ENCODE measurements at places on chromosomes 5 and 9.
A peak's percentile ranks its signal among the peaks of the same experiment; 100 is the strongest.

DNA sequence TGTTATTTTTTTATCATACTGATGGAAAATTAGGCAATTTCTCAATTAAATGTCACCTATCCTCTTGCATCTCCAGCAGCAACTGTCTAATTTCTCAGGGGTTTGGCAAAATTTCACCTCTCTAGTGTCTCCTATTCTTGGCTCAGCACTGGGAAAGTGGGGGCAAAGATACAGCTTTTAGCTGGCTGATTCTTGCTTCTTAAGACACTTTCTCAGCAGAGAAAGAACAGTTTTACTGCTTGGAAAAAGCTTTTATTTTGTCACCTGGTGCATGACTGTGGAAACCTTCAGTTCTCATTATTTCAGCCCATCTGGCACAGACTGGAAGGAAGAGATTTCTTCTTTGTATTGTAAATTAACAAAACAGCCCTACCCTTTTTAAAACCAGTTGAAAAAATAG lies 283.6 kb upstream of the SGCD start:
- DNase-seq = no peak

GRCh38 chr5:142149363-142149762 lies 40.8 kb downstream of the NDFIP1 start:
- DNase-seq = no peak

DNA sequence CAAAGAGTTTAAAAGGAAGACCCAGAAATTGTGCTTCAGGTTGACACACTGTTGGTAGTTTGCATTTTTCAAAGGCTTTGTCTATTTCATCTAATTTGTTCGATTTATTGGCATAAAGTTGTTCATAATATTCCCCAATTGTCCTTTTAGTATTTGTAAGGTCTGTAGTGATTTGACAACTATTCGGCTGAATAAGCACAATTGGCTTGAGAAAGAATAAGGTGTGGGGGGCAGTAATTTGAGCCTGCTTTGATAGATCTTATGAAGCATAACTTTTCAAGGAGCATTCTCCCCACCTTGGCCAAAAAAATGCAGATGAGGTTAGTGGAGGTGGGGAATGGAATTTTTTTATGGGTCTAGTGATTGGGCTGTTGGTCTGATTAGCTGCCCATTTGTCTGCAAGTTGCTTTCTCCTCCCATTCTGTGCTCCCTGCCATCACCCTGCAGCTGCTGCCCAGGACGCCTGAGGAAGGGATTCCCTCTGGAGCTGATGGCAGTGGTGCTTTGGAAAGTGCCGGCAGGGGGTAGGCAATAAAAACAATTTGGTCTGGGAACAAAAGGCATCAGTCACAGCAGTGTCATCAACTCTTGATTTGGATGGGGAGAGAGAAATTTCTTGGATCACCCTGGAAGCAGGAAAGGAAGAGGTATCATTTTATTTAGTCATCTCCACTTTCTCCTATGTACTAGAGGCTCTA lies 26.6 kb downstream of the WNT8A start:
- DNase-seq = no peak

DNA sequence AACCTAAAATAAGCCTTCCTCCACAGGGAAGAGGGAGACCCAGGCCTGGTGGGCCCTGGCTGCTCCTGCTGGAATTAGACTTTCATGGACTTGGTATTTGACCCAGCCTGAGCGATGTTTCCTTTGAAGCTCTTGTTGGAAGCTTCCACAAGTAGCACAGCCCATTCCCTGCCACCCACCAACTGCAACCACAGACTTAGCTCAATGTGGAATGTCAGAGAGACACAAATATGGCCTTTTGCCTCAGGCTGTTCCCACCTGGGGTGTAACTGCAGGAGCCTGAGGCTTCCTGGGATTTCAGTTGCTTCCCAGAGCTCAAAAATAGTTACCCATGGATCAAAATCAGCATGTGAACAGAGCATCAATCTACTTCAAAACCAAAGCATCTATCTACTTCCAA lies 70.3 kb upstream of the LHFPL2 start:
- no peak for DNase-seq

- DNase-seq = no peak
These were observed 23.6 kb upstream of the CEP72 start for GRCh38 chr5:588406-588995.

DNA sequence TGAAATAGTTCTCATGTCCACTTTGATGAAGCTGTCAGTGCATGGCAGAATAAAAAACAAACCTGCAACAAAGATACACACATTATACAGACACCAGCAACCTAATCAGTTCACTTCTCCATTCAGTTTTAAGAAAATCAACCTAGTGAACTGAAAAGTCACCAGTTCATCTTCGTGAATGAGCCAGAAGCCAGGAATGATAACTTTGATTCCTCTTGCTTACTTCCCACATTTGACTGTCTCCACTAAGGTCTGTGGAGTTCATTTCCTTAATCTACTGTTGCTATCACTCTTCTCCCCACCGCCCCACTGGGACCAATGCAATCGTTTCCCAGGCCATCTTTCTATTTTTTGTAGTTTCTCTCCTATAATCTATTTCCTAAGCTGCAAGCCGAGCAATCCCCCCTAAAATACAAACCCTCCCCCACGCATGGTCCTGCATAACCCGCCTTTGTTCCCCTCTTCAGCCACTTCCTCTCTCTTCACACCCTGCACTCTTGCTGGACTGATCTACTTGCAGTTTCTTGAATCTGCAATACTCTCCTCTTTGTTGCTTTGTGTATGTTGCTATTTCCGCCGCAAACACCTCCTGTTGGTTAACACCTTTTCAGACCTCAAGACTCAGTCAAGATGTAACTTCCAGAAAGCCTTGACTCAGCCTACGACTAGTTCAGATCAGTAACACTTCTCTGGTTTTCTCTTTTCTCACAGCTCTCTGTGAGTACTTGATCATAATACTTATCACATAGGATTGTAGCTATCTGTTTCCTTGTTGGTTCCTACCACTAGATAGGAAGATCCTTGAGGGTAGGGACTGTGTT lies 16.6 kb downstream of the STOM start:
- DNase-seq = no peak

DNA sequence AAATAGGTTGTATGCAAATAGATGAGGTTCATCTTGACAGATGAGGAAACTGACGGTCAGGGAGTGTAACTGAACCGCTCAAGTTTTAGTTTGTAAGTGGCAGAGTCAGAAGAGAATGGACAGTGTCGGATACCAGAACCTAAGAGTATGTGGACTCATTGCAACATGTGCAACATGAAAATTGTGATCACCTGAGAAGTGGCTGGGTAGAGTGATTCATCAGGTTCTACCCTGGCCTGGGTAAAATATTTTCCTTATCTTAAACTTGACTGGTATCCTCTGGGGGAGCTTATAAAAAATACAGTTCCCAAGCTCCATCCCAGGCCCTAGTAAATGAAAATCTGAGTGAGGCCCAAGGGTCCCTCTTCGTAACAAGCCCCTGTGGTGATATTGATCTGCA lies 35.2 kb upstream of the MIER3 start:
- DNase-seq = no peak

GRCh38 chr9:69176471-69177171 lies 2.5 kb downstream of the TJP2 start:
- no peak for DNase-seq

GRCh38 chr5:157912621-157913325 lies 53.8 kb upstream of the CLINT1 start:
- DNase-seq = no peak

GRCh38 chr9:76756268-76756640 lies 8.0 kb upstream of the PCA3 start:
- no peak for DNase-seq

- peak; percentile 67 for DNase-seq
These were observed 192.4 kb downstream of the ARHGEF28 start for GRCh38 chr5:73818357-73818756.

GRCh38 chr5:51278539-51278938 lies 104.7 kb upstream of the ISL1 start:
- no peak for DNase-seq
